Large intestine (tissue), 12 donors: ENCODE measurements at places on chromosomes 4 and X. TPM values are rescaled to one million over a fixed set of nuclear protein-coding genes. Genes with fewer than 3 reads are reported as not detected.

DNA sequence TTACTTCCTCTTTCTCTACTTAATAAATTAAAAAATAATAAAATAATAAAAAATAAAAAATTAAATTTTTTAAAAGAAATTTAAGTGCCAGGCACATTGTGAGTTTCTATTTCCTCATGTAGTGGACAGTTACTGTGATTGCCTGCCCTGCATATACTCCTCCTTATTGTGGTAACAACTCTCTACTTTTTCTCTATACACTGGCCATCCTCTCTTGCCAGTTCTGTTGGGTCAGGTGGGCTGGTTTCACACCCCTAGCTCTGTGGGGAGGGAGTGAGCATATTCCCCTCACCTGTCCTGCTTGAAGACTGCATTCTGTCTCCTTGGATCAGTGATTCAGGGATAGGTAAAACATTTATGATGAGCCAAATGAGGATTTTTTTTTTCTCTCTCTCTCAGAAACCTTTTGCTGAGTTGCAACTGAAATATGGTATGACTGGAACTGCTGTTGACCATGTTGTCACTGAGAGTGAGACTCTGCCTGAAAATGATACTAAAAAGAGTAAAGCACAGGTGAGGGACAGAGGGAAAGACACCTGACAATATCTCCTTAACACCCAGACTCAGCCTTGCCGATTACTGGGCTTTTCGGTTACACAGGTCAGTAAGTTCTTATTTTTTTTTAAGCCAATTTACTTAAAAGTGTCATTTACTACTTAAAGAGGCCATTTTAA lies 37.2 kb downstream of the CXXC4 start:
- no peak overlapping the region for H3K27ac ChIP-seq
- no peak for DNase-seq
- H3K36me3 ChIP-seq = no peaks in the 10 kb centered on the region
- no peak overlapping the region for H3K4me3 ChIP-seq

DNA sequence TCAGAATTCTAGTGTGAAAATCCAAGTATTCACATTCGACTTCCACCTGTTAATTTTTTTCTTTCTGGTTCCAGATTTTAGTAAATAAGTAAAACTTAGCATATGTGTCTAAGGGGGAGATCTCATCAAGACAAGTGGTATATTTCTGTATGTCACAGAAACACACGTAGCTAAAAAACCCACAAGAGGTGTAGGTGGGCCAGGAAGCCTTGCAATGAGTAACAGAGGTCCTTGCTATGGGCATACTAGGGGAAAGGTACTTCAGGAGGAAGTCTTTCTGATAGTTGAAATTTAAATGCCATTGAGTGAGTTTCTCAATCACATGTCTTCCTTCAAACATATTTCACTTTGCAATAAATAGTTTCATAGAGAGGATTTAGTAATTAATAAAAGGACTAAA lies 315.8 kb downstream of the MID1IP1 start:
- H3K4me1 ChIP-seq = no peaks in the 10 kb centered on the region
- H3K36me3 ChIP-seq = no peaks in the 10 kb centered on the region
- H3K4me3 ChIP-seq = no peak overlapping the region
- H3K27me3 ChIP-seq = no peaks in the 10 kb centered on the region

- no peaks in the 10 kb centered on the region for H3K27me3 ChIP-seq
- no peaks in the 10 kb centered on the region for H3K36me3 ChIP-seq
- DNase-seq = no peak
- no peaks in the 10 kb centered on the region for H3K4me1 ChIP-seq
- no peak overlapping the region for H3K27ac ChIP-seq
Measured at GRCh38 chr4:62797221-62797620, 1597.1 kb downstream of the ADGRL3 start.

DNA sequence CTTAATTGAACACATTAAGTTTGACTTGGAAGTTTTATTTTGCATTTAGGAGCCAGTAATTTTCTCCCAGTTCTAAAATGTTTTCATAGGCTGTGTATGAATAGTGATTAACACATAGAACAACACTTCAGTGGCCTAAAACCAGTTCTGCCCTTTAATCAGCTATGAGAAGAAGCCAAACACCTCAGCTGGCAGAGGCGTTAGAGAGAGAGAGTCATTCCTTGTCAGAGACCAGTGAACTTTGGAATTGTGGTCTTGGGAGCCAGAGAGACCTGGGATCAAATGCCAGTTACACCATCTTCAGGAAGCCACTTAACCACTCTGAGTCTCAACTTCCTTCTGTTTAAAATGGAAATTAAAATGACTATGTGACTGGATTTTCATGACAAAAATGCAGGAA lies 39.3 kb upstream of the PRPS2 start:
- no peaks in the 10 kb centered on the region for H3K36me3 ChIP-seq
- no peak overlapping the region for H3K27ac ChIP-seq
- no peak overlapping the region for H3K4me3 ChIP-seq
- peak; percentile 33 for DNase-seq
- H3K27me3 ChIP-seq = no peaks in the 10 kb centered on the region

GPR143 gene
- 5.2 TPM for polyA plus RNA-seq
